Skeletal muscle cell (primary cell): ENCODE measurements at places on chromosomes 5 and 9.

GRCh38 chr5:107274571-107274970 is 396.2 kb downstream of the EFNA5 start:
- no peak for DNase-seq

DNA sequence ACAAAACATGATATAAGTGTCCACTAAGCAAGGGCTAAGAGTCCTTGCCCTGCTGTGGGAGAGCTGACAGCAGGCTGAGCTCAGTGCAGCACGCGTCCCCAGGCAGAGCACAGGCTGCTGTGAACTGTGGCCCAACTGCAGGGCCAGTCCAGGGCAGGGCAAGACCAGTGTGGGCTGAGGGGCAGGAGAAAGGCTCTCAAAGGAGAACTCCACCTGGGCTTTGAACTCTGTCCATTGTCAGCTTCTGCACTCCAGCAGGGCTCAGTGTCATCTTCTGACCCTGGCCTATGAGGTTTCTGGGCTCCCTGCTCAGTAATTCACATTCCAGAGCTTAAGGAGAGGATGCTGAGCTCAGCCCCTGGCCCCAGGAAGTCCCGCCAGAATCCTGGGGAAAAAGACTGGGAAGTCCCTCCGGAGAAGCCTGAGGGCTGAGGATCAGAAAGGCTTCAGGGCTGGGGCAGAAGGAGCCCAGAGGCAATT is 37.4 kb downstream of the LHFPL2 start:
- no peak for DNase-seq

DNA sequence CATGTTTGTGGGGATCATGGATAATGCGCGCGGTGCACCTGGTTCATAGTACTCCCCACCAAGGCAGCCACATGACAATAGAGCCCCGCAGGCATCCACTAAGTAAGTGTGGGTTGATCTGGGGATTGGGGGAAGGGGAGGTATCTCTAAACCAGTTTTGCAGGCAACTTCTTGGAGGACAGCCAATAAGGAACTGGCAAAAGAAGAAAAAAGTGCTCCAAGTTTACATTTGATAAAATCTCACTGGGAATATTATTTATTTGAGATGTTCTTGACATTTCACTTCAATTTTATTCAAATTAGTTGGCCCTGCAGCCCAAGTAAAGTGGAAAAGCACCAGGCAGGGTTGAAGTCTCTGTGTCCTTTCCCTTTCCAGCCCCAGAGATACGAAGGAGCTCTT is 8.5 kb downstream of the FBP1 start:
- no peak for DNase-seq

GRCh38 chr9:124293718-124294506 is 36.2 kb downstream of the NEK6 start:
- DNase-seq = no peak

DNA sequence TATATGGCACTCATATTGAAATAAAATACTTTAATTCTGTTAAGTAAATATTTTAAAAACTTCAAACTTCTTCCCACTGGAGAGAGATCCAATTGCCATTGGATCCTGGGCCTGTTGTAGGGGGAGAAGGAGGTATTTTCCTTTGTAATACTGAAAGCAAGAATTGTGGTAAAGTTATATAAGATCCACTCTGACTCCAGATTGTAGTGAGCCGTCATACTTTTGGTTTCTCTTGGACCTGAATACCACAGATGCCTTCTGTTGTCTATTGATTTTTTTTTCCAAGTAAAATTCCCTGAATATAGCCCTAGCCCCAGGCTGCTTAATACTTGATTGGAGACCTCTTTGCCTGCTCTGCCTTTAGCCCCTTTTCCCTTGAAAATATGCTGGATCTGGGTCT is 86.9 kb downstream of the ATG10 start:
- DNase-seq = no peak

GRCh38 chr5:145903113-145903512 is 30.3 kb upstream of the GRXCR2 start:
- DNase-seq = no peak

DNA sequence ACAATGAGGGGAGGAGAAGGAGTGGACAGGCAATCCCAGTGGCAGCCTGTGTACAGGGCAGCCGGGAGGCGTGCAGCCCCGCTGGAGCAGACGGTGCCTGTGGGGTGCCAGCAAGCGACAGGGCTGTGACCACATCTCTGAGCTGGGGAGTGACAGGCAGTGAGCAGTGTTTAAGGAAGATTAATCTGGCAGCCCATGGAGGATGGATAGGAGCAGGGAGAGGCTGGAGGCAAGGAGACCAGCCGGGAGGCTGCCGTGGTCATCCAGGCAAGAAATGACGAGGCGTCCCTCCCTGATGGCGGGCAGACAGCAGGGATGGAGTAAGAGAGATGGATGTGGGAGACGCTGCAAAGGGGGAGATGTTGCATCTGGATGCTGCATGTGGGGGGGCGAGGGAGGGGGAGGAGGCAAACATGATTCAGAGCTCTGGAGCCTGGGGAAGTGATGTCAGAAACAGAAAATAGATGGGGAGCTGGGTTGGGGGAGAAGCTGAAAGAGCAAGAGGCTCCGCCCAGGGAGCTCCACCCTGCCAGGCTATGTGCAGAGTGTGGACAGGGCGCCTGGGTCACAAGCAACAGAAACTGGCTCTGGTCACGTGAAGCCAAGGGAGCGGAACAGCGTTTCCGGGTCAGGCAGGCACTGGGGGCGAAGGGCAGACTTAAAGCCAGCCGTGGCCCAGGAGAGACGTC is 12.6 kb downstream of the UNC5A start:
- DNase-seq = no peak
